ENCODE measurements at places on chromosomes 2 and 18. TPM values are rescaled to one million over a fixed set of nuclear protein-coding genes. Genes with fewer than 3 reads are reported as not detected.

CNGA3 gene
- not detected for total RNA-seq

ITGB6 gene
- total RNA-seq, result under 0.01 TPM

RUFY4 gene
- total RNA-seq, result not detected

OSBPL1A gene
- total RNA-seq, result 50.3 TPM

RTP5 gene
- total RNA-seq, result not detected

ZEB2 gene
- 50.9 TPM for total RNA-seq

MTHFD2 gene
- total RNA-seq, result 122 TPM

GALR1 gene
- total RNA-seq, result not detected

CFAP210 gene
- not detected for total RNA-seq

CIB4 gene
- total RNA-seq, result not detected

ACTG2 gene
- 349 TPM for total RNA-seq

CD28 gene
- total RNA-seq, result not detected

All from IMR-90 (cell line).